Stimulated activated naive CD8-positive, alpha-beta T cell treated with anti-CD3 and anti-CD28 coated beads, Interleukin-15, Interleukin-2, amounts not matched to agents 100 U/mL and 50 U/mL, for 24 hours (primary cell): ENCODE measurements at places on chromosomes 3 and 15.
A peak's percentile ranks its signal among the peaks of the same experiment; 100 is the strongest.

DNA sequence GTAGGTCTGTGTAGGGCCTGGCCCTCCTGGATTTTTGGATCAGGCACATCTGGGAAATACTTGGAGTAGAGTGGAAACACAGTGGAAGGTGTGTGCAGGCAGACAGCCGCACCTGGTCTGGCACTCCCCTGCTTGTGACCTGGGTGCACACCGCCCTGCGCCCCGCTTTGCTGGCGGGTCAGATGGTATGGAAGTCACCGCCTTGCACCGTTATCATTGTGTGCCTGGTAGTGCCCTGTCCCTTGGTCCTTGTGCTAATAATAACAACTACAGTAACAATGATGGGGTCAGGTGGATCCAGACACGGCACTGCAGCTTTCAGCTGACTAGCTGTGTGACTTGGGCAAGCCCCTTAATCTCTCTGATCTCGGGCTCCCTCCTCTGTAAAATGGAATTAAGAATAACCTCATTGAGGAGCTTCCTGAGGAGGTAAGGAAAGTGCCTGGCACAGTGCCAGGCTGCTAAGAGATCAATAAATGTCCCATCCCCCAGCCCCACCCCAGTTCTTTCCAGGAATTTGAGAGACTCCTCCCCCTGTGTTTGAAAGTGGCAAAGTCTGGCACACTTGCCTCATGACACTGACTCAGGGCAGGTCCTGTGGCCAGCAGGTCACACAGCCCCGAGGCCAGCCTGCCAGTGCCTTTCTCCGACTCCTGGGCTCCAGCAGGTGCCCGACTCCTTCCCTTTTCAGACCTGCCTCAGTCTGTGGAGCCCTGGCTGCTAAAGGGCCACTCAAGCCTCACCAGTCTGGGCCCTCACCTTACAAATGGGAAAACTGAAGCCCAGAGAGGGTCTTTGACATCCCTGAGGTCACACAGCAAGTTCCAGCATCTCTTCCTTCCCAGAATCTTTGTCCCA lies 9.8 kb downstream of the ISG20 start:
- peak; percentile 37 for DNase-seq

- no peak for DNase-seq
Measured at GRCh38 chr3:100079328-100079727, 35.0 kb downstream of the FILIP1L start.

DNA sequence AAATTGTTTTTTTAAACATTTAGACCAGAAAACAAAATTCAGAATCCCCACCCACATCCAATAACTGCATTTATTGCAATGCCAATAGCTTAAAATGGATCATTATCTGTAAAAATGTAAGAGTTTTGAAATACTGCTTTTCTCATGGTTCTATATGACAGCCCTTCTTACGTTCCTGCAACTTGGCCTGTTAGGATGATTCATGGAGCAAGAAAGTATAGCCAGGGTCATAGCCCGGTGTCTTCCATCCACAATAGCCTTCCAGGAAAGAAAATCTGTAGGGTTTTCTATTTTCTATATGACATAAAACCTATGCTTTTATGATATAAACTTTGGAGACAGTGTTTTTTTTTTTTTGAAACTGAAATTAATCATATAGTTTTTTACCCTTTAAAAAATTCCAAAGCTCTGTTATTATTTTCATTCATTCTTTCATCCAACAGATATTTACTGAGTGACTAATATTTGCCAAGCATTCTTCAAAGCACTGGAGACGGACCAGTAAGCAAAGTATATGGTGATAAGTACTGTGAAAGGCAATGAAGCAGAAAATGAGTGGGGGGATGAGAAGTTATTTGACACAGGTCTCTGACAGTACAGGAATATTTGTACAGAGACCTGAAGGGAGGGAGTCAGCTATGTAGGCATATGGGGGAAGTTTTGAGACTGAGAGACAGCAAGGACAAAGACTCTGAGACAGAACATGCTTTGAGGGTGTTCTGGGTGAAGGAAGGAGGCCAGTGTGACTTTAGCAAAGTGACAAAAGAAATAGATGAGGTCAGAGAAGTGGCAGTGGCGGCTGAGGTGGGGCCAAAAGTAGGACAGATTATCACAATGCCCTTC lies 29.0 kb upstream of the SLC2A2 start:
- DNase-seq, result no peak

DNA sequence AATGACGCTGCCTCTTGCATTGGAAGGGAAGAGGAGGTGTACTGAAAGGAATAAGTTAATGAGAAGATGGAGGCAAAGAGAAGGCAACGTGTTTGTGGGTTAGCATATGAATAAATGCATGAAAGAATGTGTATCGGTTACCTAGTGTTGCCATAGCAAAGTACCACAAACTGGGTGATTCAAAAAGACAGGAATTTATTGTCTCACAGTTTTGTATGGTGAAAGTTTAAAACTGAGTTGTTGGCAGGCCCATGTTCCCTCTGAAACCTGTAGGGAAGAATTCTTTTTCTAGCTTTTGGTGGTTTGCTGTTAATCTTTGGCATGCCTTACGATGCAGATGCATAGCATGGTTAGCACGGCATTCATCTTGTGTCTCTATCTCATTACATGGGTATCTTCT lies 729.9 kb downstream of the MECOM start:
- no peak for DNase-seq

DNA sequence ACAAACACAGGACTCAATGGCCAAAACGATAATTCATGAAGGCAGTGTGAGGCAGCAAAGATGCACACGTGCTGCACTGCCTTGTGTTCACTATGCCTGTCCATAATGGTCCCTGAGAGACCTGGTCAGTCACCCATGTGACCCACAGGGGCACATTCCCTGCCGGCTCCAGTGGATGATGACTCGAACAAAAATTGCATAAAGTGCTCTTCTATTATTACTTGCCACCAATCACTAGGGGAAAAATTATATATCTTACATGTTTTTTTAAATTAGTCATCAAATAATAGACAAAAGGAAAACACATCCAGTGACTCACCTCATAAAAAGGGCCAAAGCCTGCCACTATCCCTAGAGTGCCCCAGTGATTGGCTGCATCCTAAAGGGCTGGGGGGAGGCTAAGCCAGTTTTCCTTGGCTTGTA lies 47.5 kb downstream of the UBP1 start:
- DNase-seq, result no peak

DNA sequence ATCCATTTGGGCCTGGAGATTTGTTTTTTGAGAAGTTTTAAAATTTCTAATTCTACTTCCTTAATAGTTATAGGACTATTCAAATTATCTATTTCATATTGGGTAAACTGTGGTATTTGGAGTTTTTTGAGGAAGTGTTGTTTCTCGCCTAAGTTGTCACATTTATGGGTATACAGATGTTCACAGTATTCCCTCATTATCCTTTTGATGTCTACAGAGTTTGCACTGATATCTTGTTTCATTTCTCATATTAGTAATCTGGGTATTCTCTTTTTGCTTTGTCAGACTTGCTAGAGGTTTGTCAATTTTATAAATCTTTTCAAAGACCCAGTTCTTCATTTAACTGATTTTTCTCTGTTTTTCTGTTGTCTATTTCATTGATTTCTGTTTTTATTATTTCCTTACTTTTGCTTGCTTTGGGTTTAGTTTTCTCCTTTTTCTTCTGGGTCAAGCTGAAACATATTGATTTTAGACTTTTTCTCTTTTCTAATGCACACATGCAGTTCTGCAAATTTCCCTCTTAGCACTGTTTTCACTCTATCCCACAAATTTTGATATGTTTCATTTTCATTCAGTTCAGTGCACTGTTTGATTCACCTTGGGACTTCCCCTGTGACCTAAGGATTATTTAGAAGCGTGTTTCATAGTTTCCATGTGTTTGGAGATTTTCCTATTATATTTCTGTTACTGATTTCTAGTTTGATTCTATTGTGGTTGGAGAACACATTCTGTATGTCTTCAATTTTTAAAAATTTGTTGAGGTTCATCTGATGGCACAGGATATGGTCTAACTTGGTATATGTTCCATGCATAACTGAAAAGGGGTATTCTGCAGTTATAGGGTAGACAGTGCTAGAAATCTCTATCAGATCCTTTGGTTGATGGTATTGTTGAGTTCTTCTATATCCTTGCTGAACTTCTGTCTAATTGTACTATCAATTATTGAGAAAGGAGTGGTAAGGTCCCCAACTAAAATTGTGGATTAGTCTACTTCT lies 79.6 kb downstream of the SUMF1 start:
- DNase-seq, result no peak

- DNase-seq, result no peak
Measured at GRCh38 chr15:88089024-88089620, 167.4 kb downstream of the NTRK3 start.

- no peak for DNase-seq
Measured at GRCh38 chr15:89244574-89244903, 760 bp downstream of the FANCI start.

DNA sequence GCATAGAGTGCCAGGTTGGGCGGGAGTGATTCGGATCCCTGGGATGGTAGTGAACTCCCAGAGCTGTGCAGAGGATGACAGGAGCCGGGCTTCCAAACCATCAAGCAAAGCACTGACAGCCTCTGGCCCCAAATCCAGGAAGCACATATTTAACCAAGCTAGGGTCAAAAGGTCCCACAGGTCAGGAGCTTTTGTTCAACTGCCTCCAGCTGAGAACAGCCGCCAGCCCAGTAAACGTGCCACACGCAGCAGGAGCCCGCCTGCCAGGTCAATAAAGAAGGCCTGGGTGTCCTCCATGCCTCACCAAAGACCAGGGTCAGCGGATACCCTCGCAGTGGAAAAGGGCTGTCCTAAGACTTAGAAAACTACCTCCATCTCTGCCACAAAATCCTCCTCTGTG lies 184.7 kb upstream of the LINGO1 start:
- DNase-seq, result no peak

DNA sequence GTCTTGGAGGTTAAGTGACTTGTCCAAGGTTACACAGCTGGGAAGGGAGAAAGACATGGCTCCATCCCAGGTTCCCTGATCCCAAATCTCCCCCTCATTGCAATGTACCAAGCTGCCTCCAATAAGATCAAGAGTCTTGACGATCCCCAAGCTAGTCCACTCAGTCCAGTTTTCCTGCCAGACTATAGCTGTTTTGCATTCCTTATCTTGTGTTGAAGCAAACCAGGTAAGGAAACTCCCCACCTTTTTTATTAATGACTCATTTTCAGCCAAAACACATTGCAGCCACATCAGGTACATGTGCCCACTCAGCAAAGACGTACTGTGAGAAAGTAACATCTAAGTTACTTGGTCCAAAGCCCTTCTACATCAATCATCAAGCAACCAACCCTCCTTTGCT lies 41.9 kb downstream of the LIPC start:
- DNase-seq, result no peak

DNA sequence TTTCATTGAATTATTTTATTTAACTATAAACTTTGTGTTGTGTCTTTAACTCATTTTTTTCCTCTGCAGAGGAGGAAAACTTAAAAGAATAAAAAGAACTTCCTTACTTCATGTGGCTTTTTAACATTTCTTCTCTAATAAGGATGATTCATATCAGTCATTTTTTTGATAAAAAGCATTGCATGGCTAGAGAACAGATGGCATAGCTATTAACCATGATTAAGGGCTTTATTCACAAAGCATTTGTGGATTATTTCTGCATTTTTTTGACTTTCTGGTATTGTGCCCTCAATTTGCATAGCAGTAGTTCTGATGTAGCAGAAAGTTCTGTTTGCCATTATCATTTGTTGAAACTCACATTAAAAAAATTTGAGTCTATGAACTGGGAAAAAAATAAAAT lies 540.8 kb downstream of the SI start:
- DNase-seq, result no peak

DNA sequence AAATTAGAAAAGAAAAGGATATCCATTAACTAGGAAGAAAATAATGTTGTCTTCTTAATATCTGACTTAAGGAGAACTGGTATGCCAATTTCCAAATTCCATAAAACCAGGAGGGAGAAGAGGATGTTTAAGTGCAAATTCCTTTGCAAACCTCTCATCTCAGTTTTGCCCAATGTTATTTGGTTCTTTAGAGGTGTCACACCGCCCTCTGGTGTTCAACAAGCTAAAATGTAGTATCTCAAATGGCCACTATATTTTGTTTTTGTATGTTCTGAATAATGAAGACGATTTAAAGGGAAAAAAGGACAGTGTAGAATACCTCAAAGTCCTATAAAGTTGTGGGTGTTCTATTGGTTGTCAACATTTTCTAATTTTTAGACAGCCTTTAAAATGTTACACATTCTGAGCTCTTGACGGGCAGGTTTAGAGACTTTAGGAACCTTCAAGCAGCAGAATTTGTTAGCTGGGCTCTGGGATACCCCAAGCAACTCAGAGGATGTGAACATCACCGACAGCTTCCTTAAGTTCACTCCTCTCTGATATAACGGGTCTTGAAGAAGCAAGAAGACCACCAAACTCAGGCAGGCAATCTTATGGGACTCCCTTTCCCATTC lies 458.3 kb downstream of the MFSD1 start:
- peak; percentile 30 for DNase-seq

GRCh38 chr3:67937498-67938118 lies 283.2 kb upstream of the SUCLG2 start:
- DNase-seq, result no peak

- DNase-seq, result no peak
Measured at GRCh38 chr3:37461485-37462000, 287.2 kb upstream of the LRRFIP2 start.

GRCh38 chr15:63402498-63403253 lies 21.0 kb upstream of the CA12 start:
- no peak for DNase-seq

DNA sequence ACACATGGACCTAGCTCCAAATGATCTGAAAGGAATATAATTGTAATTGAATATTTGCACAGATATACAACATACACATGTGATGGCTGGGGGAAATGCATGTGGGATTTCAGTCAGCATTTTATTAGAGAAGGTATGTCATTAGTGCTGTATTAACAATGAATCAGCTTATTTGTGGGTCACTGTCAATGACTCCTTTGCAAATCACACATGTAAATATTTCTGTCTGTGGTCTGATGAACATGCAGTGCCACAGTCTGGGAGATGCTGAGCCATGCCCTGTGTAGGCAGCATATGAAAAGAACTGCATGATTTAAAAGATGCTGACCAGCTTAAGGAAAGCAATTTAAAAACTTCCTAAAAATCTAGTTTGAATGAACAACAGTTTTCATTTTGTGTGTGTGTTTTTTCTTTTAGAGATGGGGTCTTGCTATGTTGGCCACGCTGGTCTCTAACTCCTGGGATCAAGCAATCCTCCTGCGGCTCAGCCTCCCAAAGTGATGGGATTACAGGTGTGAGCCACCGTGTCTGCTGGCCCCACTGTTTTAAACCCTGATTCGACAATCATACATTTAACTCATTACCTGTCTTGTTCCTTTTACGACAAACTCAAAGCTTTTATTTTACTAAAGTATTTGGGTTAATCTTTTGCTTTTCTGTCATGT lies 803 bp upstream of the B3GNT5 start:
- no peak for DNase-seq

DNA sequence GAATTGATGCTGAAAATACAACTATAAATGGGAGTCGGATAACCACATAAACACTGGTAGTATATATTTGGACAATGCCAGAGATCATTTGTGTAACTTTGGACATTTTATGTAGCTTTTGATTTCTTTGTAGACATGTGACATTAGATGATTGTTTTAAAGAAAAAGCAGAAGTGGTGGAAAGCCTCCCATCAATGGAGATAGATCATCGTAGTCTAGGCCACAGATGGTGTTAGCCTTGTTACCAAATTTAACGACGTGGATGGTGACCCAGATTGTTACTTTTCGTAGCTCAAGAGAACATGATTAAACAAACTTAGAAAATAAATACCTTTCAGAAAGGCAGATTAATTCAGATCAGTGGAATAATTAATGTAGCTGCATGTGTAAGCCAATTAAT lies 8.8 kb downstream of the CACNA1D start:
- no peak for DNase-seq

GRCh38 chr3:58429657-58430056 lies 4.0 kb downstream of the PDHB start:
- no peak for DNase-seq

- DNase-seq, result no peak
Measured at GRCh38 chr3:140152851-140153639, 218.1 kb downstream of the CLSTN2 start.
